Stimulated activated CD8-positive, alpha-beta memory T cell treated with anti-CD3 and anti-CD28 coated beads, Interleukin-4, amount 100 ng/mL, for 4 hours (primary cell): ENCODE measurements at places on chromosomes 7 and 10.

DNA sequence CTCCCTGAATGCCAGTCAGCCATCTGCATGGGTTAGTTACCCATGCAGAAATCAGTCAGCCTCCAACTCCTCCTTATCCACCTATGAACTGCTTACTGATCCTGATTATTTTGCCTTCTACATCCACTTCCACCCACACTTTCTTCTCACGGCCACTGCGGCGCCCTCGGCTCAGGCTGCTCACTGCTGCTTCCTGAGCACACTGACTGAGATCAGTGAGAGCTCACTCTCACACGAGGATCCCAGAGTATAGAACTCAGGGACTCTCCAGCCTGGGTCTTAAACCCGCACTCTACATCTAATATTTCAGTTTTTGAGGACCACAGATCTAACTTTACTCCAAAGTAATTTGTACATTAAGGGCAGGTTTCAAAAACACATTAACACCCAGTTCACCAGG lies 64.4 kb downstream of the GRB10 start:
- DNase-seq = no peak

DNA sequence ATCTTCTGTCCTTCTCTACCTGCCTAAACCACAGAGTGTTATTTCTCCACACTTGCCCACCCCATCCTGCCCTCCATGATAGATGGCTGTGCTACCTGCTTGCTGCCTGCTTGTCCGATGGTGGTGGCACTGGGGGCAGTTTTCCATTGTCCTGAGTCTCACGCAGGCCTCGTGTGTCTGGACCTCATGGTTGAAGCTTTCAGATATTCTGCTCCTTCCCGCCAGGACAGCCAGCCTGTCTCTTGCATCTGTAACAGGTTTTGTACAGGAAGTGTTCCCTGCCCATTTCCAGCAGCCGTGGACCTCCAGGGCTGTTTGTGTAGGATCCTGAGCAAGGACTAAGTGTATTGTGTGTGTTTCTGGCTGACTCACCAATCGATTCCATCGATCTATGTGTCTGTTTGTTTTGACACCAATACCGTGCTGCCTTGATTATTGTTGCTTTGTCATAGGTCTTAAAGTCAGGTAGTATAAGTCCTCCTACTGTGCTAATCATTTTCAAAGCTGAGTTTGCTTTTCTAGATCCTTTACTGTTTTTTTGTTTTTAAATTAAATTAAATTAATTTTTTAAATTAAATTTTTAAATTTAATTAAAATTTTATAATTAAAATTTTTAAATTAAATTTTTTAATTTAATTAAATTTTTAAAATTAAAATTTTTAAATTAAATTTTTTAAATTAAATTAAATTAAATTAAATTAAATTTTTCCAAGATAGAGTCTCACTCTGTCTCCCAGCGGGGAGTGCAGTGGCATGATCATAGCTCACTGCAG lies 8.5 kb downstream of the IL15RA start:
- no peak for DNase-seq

GRCh38 chr7:17041324-17041723 lies 159.5 kb upstream of the AGR3 start:
- DNase-seq = no peak

DNA sequence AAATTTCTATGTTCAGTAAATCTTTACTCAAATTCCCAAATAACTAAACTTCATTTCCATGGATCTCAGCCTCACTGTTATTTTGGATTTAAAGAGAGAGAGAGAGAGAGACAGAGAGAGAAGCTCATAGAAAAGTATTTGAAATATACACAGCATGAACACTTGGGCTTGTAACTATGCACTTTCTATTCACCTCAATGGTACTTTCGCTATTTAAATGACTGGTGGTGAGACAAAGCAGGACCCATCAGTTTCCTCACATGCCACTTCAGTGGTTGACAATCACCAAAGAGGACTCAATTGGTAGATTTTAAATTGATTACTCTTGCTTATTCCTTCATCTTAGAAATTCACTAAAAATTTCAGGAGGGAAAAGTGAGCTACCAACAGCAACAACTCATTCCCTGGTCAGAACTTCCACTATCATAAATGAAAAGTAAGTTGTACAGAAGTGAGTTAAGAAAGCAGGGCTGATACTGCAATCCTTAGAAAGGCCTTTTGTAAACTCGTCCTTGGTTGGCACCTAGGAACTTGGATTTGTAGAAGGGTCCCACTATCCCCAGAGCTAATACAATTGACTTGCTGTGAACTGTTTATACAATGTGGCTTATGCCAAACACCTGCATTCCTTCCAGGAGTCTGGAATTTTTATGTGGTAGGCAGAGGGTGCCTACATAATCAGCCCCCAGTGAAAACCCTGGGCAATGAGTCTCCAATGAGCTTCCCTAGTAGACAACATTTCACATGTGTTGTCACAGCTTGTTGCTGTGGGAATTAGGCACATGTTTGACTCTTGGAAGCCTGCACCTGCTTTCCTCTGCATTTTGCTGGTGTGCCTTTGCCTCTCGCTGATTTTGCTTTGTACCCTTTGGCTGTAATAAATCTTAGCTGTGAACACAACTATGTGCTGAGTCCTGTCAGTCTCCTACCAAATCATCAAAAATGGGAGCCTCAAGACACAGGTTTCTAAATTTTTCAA lies 10.8 kb downstream of the ERLIN1 start:
- DNase-seq = no peak

DNA sequence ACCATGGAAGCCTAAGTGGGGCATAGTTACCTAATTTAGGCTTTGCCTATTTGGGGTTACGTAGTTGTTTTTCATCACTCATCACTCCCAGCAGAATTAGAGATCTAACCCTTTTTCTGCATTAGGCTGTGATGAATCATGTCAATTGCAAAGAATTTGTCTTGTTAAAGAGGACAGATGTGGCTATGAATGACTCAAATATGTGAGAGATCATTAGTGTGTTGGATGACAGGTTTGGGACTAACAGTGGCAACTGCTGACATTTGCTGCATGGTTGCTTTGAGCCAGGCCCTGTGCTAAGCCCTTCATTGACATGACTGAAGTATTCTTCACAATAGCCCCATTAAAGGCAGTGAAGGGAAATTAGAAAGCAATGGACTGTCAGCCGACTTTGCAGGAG lies 83.4 kb upstream of the BMPER start:
- no peak for DNase-seq

DNA sequence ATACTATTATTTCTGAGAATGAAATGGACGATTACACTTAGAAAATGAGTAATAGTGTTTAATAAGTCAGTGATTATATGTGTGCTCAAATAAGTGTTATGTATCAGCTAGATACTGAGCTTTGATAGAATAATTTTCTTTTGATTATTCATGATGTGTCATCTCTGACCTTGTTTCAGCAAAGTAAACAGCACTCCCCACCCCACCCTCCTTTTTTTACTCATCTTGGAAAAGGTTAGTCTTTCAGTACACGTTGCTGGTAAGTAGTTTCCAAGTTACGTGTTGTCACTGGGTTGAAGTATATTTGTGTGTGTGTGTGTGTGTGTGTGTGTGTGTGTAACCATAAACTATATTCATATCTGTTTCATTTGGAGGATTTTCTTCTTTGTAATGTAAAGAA lies 84.1 kb downstream of the GNAI1 start:
- DNase-seq = no peak

GRCh38 chr10:122986335-122986734 lies 6.1 kb downstream of the PSTK start:
- DNase-seq = no peak

- no peak for DNase-seq
Measured at GRCh38 chr10:42928064-42928463, 145.5 kb downstream of the BMS1 start.

DNA sequence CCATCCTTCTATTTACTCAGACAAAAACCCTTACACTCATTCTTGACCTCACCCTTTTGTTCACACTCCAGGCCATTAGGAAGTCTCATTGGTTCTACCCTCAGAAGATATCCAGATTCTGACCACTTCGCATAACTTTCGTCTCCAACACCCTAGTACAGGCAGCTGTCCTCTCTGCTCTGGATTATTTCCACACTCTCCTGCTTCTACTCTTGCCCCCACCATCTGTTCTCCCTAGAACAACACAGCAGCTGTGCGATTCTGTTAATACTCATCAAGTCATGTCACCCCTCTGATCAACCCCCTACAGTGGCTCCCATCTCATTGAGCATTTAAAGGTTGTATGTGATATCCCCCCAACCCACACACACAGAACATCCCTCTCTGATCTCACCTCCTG lies 15.5 kb upstream of the TRIL start:
- no peak for DNase-seq

DNA sequence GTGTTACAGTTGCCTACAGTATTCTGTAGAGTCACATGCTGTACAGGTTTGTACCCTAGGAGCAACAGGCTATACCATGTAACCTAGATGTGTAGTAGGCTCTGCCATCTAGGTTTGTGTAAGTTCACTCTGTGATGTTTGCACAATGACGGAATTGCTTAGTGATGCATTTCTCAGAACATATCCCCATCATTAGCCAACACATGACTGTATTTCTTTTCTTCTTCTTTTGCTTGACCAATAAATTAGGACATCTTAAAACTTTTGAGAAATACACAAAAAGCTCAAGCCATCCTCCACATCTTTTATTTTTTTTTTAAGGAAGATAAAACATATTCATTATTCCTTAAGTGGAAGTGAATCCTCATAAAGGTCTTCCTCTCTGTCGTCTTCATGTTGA lies 5.4 kb upstream of the PFKFB3 start:
- DNase-seq = no peak

DNA sequence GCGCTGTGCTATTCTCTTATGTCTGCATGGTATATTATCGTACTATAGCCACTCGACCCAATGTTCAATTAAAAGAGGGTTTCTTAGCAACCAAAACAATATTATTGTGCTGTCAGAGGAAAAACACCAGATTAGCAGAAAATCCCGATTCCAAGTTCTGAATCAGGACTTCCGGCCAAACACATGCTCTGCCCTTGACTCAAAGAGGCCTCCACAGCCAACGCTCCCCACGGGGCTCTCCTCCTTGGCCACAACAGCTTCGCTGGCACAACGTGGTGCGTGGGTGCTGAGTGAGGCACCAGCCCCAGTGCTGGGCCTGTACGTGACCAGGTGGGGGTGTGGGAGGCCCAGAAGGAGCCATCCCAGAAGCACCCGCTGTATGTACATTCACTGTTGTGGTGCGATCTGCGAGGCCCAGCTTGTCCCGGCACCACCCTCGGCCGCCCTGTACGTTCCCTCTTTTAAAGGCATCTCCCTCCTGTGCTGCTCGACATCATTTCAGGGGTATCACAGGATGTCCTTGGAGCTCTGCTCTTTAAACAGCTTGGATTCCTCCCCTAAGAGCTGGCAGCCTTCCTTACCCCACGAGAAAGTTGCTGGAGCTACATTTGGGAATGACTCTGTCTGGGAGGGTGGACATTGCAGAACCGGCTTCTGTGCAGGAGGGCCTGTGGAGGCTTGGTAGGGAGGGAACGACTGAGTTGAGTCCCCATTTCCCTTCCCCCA lies 736.2 kb downstream of the PARD3 start:
- DNase-seq = no peak

- no peak for DNase-seq
Measured at GRCh38 chr10:28669227-28670173, 7.8 kb upstream of the BAMBI start.

- DNase-seq = no peak
Measured at GRCh38 chr7:4040109-4040928, 641.8 kb upstream of the FOXK1 start.

DNA sequence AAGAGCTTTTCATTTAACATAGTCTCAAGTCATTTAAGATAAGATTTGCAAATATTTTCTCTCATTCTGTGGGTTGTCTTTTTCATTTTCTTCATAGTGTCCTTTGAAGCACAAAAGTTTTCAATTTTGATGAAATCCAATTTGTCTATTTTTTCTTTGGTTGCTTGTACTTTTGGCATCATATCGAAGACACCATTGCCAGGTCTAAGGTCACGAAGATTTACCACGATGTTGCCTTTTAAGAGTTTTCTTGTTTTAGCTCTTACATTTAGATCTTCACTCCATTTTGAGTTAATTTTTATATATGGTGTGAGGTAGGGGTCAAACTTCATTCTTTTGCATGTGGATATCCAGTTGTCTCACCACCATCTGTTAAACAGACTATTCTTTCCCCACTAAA lies 34.7 kb downstream of the TMEM270 start:
- DNase-seq = no peak

- DNase-seq = no peak
Measured at GRCh38 chr10:5566614-5567013, 41.9 kb downstream of the CALML3 start.

DNA sequence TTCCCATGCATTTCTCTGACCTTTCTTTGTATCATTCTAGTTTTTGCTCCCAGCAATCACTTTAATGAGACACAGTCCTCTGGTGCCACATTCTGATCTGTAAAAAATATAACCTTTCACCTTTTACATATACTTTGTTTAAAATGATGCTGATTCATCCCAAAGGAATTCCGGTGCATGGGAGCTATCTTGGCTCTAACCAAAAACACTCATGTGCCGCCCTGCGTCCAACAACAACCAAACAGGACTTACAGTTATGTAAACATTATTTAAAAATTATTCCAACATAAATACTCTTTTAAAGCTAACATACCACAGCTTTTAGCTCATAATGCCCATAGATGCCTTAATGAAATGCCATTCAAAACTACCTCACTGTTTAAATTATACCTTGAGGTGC lies 7.7 kb upstream of the OPALIN start:
- DNase-seq = no peak

GRCh38 chr10:78255214-78255613 lies 221.6 kb downstream of the RPS24 start:
- no peak for DNase-seq

DNA sequence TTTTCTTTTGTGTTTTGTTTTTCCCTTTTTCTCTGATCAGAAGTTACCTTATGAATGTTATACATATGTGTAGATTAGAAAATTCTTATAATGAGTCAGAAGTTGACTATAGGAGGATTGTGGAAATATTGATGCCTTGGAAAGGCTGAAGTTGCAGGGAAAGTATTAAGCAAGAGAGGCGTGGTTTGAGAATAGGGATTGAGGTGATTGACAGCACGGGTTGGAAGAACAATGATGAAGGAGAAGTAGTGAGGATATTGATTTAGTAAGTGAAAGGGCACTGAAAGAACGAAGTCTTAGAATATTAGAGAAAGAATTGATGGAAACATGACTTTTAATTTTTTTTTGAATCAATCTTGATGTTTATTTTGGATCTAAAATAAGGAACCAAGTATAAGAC lies 176.0 kb downstream of the EXOC4 start:
- no peak for DNase-seq

DNA sequence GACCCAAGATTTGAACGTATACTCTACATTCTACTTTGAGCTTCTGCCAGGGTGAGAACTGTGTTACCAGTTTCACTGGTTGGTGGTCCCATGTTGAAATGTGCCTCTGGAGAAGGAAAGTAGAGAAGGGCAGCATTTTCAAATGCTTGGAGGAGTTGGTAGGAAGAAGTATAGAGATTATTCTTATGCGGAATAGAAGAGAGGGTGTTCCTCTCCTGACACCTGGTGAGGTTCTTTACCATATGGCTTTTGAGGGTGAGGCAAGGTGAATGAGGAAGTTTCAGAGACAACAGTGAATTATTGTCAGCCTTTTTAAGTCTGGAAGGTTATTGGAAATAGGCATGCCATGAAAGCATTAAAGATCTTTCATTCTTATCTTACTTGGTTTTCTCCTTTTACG lies 34.3 kb downstream of the R3HCC1L start:
- no peak for DNase-seq

- no peak for DNase-seq
Measured at GRCh38 chr7:71787513-71787912, 624.6 kb downstream of the CALN1 start.

GRCh38 chr7:135235841-135236240 lies 2.2 kb downstream of the STRA8 start:
- DNase-seq = no peak
